ENCODE measurements at places on chromosomes 5 and 9.

DNA sequence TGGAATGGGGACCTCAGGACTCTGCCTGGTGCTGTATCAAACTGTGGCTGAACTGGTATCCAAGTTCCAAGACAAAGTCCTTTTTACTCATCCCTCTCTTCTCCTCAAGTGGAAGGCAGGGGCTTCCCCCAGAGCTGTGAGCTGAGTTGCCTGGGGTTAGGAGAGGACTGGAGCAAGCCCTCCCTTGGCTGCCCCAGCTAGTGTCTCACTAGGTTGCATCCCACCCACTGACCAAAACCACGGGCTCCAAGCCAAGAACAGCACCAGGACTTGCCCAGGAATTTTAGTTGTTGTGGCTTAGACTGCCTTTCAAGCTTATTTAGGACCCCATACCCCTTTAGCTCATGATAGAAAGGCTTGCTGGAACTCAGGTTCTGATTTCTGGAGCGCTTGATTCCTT, 158.7 kb upstream of the TNC start:
- DNase-seq: no peak

DNA sequence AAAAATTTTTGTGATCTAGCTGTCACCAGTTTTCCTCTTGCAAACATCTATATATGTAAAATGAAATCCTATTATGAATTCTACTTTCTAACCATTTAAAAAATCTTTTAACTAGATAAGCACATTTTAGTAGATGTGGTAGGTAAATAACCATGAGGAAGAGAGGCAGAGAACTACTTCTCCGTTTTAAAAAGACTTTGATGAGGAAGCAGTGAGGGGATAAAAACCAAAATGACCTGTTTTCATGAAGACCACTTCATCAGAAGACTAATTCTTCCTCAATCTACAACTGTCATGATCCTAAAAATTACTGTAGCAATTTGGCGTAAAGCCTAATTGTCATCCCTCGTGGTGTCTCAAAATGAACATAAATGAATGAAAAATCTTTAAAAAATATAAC, 15.7 kb upstream of the ERBIN start:
- DNase-seq: no peak

DNA sequence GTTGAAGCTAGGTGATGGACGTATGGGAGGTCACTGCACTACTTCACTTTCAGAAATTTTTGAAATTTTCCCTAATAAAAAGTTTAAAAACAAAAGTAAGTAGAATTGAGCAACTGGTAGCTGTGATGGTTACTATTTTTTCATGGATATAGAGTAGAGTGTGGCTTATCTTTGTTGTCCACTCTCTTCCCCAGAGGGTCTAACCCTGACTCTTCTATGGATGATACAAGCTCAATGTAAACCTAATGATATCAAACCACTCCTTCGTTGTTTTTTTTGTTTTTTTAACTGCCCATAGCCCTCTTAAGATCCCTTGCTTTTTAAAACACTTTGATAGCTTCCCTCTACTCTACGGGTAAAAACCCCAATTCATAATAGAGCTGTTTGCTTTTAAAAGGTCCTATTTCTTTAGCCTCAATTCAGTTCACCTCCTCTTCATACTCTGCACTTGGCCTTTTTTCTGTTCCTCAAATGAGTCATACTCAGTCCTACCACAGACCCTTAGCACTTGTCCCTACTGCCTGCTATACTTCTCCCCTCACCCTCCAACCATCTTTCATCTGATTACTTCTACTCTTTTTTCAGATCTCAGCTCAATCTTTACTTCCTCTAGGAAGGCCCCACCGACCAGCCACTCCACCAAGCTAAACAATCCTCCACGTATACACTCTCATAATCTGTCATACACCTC, 2.6 kb downstream of the HDAC3 start:
- no peak for DNase-seq

GRCh38 chr9:74609671-74610405, 112.7 kb downstream of the RORB start:
- no peak for DNase-seq

GRCh38 chr5:121021681-121022080, 557.6 kb downstream of the PRR16 start:
- no peak for DNase-seq

- DNase-seq: no peak
Observed at GRCh38 chr9:126509718-126510117, 104.0 kb upstream of the LMX1B start.

Measured in stimulated activated CD4-positive, alpha-beta T cell treated with anti-CD3 and anti-CD28 coated beads, Interleukin-4, amount 100 ng/mL, for 4 hours (primary cell).